T-helper 9 cell (primary cell): ENCODE measurements at places on chromosomes 7 and 10.

DNA sequence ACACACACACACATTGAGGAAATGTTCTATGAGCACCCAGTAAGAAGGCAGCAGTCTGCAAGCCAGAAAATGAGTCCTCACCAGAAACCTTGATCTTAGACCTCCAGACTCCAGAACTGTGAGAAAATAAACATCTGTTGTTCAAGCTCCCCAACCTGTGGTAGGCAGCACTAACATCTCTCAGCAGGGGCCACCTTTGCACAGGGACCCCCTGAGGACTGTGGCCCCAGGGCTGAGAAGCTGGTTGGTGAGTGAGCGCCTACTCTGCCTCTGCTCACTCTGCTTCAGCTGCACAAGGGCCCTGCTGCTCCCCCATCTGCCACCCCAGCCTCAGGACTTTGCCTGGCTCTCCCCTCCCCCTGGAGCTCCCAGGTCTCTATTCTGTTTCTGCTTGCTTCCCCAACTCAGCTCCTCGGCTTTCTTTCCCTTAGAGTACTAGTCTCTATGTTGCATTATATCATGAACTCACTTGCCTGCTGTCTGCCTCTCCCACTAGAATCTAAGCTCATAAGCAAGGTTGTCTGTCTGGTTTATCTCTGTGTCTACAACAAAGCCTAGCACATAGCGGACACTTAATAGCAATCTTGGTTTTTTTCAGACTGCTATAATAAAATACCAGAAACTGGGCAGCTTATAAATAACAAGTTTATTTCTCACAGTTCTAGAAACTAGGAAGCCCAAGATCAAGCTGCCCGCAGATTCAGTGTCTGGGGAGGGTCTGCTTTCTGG, 40.4 kb upstream of the PRLHR start:
- DNase-seq = no peak

DNA sequence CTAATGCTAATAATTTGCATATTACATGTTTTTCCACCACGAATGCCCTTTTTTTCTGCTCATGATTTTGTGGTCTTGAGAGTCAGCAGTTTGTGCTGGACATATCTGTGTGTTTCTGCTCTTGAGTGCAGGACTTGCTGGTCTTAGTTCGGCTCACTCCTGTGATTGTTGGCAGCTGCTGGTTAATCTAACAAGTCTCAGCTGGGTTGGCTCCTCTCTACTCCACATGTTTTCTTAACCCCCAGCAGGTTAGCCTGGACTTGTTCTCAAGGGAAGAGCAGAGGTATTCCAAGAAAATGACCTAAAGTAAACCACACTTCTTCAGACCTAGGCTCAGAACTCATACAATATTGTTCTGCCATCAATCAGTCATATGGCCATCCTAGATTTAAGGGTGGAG, 1238.9 kb downstream of the XPNPEP1 start:
- DNase-seq = no peak

- DNase-seq = no peak
These were observed 33.9 kb upstream of the SLC29A3 start for GRCh38 chr10:71285180-71285545.

- DNase-seq = no peak
These were observed 115.8 kb downstream of the THSD7A start for GRCh38 chr7:11716185-11716584.

DNA sequence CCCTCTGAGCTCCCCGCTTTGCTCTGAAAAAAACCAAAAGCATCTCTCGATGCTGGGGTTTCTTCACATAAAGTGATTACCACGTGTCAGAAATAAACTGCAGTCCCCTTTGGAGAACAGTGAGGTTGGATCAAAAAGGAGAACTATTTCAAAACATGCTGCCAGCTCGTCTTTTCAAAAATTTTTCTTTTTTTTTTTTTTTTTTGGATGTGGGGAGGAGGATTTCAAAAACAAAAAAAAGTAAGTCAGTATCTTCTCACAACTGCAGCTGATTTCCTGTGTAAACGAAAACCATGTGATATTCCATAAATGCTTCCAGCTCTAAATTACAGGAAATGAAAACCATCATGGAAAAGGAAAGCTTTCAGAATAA, 155.0 kb upstream of the LYZL2 start:
- DNase-seq = no peak

DNA sequence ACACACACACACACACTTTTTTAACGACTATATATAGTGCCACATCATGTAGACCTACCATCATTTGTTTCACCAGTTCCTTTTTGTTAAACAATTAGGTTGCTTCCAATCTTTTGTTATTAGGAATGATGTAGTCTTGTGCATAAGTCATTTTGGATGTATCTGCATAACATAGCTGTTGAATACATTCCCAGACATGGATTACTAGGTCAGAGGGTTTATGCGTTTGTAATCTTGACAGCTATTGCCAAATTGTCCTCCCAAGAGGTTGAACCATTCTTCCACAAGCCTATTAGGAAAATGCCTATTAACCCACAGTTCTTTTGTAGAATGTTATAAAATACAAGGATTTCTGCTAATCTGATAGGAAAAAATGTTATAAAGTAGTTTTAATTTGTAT, 87.3 kb downstream of the PALS2 start:
- DNase-seq = no peak

GRCh38 chr7:43164757-43165156, 52.3 kb downstream of the HECW1 start:
- no peak for DNase-seq

- no peak for DNase-seq
These were observed 26.5 kb downstream of the ANK3 start for GRCh38 chr10:60363187-60363586.
